ENCODE measurements at places on chromosomes 6 and 20.

DNA sequence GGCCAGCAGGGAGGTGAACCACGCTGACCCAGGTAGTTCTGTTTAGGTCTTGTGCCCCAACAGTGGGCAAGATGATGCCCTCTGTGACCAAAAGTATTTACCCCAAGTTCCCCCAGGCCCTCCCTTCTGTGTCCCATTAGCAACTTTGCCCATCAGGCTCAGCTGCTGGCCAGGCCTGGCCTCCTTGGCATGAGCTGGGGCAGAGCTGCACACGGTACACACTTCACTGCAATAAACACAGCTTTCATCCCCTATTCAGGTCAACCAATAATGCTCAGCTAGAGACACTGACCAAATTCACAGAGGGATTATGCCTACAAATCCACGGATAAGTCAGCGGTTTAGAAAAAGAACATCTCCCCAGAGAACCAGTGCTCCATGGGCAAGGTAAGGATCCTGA is 103.7 kb downstream of the SLC23A2 start:
- DNase-seq = no peak

- no peak for DNase-seq
These were observed 155.3 kb downstream of the FUT9 start for GRCh38 chr6:96171112-96171511.

DNA sequence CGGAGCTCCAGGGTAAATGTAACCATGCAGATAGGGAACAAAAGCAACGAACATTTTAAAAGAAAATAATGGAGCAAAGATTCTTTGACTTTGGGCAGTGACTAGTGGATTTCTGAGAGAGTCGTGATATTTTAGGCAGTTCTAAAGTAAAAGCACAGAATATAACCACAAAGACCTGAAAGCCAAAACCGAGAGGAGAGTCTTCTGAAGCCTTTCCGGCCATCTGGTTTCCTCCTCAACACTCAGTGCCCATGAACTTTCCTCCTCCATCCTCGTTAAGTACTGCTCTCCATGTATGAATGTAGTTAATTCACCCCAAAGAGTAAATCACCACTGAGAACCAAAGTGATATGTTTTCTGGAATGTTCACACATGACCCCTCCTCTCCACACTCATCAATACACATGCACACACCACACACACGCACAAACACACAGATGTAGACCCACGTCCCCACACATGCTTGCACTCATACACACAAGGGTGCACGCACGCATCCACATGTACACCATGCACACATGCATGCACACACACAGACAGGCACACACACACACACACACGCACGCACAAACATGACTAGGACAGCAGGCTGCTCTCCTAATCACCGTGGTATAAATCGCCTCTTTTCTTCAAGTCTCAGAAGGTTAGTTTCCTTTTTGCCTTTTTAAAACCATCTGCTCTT is 109.5 kb downstream of the MYLK4 start:
- DNase-seq = no peak

GRCh38 chr6:47722194-47722593 is 23.8 kb downstream of the ADGRF4 start:
- no peak for DNase-seq

GRCh38 chr20:17456279-17456678 is 74.9 kb downstream of the BFSP1 start:
- DNase-seq = no peak

- DNase-seq = no peak
These were observed 54.7 kb upstream of the TMEM181 start for GRCh38 chr6:158505194-158505593.

- no peak for DNase-seq
These were observed 1.7 kb upstream of the GMPR start for GRCh38 chr6:16236631-16237199.

Measured in ACHN (cell line).